ENCODE measurements at places on chromosomes 11 and 22.

DNA sequence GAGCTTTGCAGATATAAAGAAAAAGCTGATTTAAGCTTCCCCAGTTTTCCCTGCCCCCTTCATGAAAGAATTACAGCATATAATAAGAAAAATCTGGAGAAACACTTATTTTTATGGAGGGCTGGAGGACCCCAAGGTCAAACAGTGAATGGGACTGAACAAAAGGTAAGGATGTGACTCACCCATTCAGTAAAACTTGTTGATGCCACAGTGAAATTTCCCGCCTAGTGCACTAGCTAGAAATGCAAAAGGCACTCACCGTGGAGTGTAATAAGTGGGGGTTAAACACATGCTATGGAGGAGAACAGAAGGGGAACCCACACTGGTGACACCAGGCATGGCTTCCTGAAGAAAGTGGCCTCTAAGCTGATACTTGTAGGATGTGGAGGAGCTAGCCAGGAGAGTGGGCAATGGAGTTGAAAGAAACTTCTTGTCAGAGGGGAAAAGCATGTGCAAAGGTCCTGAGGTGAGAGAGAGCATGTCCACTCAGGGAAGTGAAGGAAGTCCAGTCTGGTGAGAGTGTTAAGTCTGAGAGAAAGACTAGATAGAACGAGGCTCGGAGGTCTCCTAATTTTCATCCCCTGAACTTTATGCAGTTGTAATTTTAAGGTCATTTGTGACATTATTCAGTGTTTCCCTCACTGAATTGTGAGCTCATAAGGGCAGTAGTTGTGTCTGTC, 77.1 kb downstream of the MIAT start:
- no peak for DNase-seq

DNA sequence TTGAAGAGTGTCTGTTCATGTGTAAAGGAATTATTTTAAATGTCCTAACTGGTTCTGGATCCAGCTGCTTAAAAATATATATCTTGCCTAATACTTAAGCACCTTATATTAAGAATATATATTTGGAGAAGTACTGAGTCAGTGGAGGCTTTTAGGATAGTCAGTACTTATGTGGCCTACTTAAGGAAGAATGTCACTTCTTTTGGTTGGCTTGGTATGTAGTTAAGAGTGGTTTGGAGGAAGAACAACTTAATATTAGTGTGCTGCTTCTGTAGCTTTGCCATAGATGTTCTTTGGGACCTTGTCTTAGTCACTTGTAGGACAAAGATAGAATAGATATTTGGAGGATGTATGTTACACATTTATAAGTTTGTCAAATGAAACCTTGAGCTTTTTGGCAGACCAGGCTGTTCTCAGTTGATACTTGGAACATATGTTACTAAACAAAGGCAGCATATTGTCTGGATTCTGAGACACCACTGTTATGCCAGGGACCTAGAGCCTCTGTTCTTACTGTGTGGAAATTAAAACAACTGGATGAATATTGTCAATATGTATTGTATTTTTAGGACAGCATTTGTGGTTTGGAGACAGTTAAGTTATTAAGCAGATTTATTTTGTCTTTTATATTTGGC, 4.9 kb downstream of the HIPK3 start:
- DNase-seq, result no peak

GRCh38 chr11:79013509-79013908, 427.3 kb downstream of the TENM4 start:
- DNase-seq, result no peak

- no peak for DNase-seq
Measured at GRCh38 chr22:25892678-25893077, 150.7 kb downstream of the MYO18B start.
